ENCODE measurements at places on chromosomes 1 and 21.

DNA sequence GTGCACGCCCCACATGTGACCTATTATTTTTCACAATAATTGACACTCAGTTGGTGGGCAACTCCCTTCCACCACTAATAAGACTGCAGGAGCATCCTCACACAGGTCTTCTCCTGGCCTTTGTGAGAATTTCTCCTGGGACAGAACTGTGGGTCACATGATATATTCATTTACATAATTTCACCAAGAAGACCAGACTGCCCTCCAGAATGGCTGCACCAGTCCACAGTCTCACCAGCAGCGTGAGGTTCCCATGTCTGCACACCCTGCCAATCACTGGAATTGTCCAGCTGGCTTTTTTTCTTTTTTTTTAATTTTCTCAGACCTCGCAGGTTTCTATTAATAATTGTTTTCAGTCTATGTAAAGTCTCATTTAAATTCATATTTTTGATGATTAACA is 41.3 kb downstream of the ATP1A1 start:
- DNase-seq, result no peak

DNA sequence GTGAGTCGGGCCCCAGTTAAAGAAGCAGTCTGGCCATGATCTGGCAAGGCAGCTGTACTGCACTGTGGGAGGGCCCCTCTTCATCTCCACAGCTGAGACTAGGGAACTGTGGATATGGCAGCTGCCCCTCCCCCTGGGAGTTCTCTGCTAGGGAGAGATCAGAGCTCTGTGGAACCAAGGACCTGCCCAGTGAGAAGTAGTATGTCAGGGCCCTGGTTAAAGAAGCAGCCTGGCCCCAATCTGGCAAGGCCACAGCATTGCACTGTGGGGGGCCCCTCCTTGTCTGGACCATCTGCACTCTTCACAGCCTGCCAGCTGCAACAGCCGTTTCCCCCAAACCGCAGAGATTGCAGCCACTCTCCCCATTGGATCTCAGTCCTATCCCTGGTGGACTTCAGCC is 208.5 kb downstream of the DNAH14 start:
- no peak for DNase-seq

DNA sequence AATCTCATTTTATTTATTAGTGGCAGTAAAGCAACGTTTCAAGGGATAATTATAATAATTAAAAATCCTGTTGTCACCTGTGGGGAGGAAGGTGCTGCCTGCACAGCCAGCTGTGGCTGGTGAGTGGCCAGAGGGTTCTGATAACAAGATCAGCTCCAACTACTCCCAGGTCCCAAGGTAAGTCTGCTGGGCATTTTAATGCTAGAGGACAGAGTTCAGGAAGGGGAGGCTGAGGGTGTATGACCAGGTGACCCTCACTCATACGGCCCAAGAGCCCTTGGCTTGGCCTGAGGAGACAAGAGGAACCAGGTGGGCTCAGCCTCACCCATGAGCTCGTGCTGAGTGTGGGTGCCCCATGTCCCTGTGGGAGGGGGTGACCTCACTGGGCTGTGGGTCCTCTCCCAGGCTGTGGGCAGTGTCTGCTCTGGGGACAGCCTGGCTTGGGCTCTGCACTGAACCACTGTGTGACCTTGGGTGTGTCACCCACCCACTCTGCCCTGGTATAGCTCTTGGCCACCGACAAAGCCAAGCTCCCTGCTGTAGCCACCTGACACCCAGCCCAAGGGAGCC is 223.8 kb downstream of the PTPRU start:
- DNase-seq, result no peak

- no peak for DNase-seq
These were observed 22.4 kb downstream of the VPS45 start for GRCh38 chr1:150089846-150090520.

DNA sequence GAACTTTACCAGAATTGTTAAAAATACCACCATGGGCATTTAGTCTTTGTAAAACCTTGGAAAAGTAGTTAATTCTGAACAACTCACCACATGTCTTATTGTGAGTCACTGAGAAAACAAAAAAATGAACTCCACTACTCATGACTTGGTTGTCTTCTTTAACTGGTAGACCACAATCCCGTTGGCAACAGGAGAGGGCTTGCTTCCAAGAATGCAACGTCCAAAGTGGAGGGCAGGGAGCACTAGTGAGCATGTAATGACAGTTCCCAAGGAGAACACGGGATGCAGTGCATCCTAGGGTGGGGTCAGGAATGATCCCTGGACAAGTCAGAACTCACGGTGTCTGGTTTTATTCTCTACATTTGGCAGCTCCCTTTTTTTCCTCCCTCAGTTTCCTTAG is 15.2 kb upstream of the HMCN1 start:
- no peak for DNase-seq

- no peak for DNase-seq
These were observed 22.6 kb downstream of the GPR157 start for GRCh38 chr1:9106286-9106685.

DNA sequence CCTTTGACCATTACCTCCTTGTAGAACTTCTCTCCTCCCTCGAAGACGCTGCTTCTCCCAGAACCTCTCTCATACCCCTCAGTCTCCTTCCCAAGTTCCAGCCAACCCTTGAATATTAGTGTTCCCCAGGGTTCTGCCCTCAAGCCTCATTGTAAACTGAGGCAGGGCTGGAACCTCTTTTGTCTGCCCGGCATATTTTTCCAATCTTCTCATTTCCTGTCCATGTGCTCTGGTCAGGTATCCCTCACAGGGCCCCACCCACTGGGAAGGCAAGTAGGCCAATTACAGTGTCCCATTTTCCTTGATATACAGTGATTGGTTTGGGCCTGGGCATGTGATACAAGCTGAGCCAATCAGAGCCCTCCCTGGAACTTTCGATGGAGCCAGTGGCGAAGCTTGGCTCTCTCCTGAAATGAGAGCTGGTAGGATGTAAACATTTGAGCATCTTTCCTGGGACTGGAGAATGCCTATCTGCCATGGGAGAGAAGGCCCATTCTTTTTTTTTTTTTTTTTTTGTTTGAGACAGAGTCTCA is 57.1 kb upstream of the ID3 start:
- DNase-seq, result no peak

DNA sequence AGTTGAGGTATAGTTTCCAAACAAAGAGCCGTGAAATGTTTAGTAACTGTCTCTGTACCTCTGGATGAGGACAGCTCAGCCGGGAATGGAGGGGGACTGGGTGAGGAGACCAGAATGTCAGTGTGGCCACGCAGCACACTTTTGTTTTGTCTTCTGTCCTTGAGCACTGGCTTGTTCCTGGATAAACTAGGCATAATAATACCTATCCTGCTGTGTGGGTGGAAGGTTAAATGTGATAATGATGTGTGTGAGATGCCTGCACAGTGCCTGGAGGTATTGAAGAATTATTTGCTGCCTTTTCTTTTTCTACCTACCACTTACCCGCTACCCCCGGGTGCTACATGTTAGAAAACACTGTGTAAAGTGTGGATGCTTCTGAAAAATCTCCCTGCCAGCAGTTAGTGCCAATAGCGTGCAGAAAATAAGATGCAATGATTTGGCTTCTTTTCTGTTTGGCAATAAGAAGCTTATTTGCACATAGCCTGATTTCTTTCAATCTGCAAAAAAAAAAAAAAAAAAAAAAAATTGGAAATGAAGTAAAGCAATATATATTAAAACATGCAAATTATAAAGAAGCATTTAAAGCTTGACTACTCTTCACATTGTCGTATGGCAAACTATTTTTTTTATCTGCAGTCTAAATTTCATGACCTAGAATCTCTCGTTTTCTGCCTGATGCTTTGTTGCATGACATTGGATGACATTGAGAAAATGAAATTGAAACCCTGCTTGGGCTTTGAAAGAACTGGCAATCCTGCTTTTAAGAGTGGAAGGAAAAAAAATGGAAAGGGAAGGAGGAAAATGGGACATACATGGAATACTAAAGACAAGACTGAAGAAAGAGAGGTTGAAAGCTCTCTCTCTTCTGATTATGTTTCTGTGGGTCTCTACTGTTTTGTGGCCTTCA is 89.5 kb downstream of the DISC1 start:
- no peak for DNase-seq

GRCh38 chr1:177119311-177119710 is 45.2 kb downstream of the ASTN1 start:
- no peak for DNase-seq

DNA sequence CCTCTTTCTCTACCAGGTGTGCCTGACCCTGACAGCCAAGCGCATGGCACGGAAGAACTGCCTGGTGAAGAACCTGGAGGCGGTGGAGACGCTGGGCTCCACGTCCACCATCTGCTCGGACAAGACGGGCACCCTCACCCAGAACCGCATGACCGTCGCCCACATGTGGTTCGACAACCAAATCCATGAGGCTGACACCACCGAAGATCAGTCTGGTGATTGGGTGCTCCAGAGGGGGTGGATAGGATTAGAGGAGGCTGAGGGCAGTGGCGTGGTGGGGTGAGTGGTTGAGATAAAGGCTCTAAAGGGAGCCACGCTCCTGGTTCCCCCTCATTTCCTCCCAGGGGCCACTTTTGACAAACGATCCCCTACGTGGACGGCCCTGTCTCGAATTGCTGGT is 13.1 kb downstream of the ATP1A2 start:
- DNase-seq, result no peak

DNA sequence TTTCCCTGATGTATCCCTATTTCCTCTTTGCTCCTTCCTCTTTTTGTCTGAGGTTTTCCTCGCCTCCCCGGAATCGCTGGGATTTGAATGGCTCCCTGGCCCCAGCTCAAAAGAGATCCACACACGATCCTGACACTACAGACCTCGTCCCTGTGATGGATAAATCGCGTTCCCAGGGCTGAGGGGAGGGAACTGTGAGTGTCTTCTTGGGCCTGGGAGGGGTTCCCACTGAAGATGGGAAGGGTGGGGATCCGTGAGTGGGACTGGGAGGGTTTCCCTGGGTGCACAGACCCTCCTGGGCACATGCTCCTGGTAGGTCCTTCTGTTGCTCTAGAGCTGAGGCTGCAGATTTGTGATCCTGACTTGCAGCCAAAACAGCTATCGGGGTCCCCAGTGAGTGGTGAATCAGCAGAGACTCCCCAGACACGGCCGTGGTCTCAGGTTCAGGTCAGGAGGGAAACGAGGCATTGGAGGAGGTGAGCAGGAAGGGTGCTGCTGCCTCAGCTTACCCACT is 591.0 kb downstream of the PTPRU start:
- no peak for DNase-seq

- no peak for DNase-seq
These were observed 198.8 kb downstream of the CRB1 start for GRCh38 chr1:197466813-197467212.

DNA sequence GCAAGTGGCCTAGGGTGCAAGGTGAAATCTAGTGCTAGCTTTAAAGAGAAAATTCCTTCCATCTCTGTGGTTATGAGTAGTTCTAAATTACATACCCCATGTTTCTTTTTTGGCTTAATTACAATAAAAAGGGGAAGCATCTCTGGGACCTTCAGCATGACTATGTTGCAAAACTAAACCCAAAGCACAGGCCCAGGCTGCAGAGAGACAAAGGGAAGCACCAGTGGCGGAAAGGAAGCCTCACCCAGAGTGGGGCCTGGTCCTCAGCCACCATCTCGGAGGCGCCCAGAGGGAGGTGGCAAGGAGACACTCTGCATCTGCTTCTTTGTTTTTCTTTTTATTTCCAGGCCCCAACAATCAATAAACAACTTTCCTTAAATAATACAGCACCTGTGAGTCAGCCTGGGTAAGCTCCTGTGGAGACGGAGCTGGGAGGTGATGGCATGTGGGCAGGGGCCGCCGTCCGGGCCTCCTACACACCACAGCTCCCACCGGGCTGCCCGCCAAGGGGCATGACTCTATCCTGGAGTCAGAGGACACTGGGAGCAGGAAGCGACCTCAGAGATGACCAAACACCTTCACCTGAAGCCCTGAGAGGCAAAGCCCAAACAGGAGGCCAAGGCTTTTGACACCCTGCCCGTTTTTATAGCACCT is 21.7 kb downstream of the ITPKB start:
- DNase-seq, result no peak

DNA sequence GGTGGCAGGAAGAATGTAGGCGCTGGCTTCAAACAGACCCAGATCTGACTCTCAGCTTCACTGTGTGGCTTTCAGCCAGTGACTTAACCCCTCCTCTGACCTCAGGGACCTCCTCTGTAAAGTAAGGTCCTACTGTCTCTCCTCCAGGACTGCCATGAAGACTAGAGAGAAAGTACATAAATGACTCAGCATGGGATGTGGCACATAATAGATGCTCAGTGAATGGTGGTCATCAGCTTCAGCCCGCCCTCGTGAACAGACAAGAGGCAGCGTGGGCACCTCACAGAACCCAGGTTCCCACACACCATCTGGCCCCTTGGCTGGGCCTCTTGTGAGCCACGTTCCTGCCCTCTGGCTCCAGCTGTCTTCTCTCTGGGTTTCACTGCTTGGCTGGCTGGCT is 126.0 kb downstream of the SYF2 start:
- DNase-seq, result no peak

DNA sequence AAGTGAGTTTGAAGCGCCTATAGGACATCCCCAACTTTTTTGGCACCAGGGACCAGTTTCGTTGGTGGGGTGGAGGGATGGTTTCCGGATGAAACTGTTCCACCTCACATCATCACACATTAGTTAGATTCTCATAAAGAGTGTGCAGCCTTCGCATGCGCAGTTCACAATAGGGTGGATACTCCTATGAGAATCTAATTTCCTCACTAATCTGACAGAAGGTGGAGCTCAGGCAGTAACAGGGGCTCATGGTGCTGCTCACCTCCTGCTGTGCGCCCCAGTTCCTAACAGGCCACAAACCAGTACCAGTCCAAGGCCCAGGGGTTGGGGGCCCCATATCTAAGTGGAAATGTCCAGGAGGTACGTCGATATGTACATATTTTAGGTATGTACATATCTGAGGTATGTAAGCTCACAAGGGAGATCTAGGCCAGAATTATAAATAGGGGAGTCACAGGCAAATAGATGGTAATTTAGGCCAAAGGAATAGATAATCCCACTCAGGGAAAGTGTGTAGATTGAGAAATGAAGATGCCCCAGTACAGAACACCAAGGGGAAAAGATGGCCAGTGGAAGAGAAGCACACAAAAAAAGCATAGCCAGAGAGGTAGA is 27.5 kb upstream of the RASAL2 start:
- DNase-seq, result no peak

- DNase-seq, result no peak
These were observed 58.1 kb upstream of the ANGPTL1 start for GRCh38 chr1:178928976-178929375.

Data from left renal pelvis (tissue), 4 donors.